Activated T-cell treated with anti-CD3 and anti-CD28 coated beads for 48 hours (primary cell): ENCODE measurements at places on chromosomes 6 and 20.

- peak; percentile 38 for DNase-seq
Measured at GRCh38 chr6:155174576-155175211, 89.1 kb upstream of the CLDN20 start.

DNA sequence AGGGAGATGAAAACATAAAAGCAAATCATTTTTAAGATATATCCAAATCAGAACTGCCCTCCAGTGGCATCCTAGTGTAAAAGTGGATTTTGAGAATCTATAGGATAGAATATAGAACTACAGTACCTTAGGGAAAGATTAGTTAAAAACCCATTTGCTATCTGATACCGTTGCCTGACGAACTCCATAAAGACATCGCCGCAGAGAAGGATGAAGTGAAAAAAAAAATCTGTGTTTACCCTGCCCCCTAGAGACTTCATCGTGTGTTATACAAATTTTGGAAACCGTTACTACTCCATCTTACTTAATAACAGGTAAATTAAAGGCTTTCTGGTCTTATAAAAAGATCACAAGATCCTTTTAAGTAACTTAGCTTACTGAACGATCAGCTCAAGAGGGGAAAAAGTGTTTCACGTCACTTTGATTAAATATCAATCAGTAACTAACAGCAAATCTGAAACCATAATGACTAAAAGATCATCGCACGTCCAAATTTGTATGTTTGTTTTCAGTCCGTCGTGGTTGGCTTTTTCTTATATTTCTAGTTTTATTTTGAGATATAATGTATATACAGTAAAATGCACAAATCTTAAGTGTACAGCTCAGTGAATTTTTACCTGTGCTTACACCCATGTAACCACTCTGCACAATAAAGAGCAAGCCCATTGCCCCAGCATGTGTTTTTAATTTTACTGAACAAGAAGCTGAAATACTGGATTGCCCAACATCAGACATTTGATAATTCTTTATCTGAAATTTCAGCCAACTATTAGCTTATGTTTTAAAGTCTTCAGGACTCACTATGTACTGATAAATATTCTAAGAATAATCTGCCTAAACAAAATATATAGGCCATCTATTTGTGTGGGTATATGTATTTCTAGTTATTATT, 881 bp upstream of the MCM3 start:
- no peak for DNase-seq

DNA sequence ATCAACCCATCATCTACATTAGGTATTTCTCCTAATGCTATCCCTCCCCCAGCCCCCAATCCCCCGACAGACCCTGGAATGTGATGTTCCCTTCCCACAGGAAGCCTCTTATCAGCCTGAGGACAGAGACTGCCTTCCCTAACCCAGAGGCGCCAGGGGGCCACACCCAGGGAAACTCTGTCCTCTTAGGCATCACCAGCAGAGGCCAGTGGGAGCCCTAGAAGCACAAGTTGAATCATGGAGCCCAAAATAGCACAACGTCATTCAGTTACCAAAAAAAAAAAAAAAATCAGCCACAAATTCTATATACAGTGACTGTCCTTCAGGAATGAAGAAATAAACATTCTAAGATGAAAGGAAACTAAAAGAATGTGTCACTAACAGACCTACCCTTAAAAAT, 625.7 kb downstream of the TFAP2A start:
- no peak for DNase-seq

DNA sequence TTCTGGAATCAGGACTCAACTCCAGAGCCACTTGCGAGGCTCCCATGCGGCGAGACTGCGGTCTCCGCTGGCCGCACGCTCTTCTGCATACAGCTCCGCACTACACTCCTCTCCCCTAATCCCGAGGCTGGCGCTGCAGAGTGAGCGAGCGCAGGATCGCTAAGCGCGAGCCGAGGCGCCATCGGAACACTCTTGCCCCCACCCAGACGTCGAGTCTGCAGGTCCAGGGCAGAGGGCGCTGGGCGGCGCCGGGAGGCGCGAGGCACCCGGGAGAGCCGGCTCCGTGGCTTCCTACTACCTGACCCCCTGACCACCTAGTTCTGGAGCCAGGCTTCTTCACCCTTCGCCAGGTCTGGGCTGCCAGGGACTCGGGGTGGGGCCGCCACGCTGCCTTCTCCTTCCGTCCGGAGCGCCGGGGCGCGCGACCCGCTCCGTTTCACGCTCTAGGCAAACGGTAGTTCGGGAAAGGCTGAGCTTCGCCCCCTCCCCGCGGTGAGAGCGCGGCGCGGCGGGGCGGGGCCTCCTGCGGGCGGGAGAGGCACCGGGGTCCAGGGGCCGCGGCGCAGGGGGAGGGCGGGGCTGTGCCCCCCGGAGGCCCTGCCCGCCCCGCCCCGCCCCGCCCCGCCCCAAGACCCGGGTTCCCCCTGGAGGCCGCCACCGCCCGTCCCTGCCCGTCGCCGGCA, 5.4 kb upstream of the TUBB2A start:
- peak; percentile 48 for DNase-seq

DNA sequence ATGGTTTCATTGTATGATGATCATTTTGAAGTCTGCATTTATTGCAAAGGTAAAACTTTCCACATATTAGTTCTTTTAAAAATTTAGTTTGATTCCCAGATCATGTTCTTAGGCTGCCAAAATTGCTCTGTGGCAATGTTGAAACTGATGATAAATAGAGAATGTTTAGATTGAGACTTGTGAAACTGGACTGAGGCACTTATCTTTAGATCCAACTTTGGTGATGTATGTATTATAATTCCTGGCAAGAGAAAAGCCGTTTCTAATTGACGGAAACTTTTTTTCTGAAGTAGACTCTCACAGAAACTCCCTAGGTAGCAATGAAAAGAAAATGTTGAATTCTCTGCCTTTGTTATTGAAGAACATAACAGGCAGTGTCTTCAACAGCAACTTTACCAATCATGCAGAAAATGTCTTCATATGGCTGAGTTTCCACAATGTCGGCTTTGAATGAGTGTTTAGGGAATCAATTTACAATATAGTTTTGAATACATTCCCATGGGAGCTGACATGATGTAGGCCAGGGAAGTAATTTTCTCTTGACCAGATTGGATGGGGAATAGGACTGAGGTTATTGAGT, 456.2 kb downstream of the CD109 start:
- DNase-seq = no peak

DNA sequence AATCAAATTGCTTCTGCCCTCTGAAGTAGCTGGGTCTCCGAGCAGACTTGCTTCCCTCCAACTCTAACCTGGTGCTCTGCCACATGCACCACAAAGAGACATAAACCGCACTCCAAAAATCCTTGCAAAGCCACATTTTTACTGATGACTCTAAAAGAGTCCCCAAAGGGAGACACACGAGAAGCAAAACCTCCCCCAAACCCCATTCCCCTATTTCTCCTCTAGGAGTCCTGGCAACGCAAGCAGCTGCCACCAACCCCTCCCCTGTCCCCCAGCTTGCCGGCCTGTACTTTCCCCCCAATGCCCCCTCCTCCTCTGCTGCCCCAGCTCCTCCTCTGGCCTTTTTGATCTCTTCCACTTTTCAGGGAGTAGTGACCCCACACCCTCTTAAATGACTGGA, 180.1 kb upstream of the ARID1B start:
- no peak for DNase-seq

DNA sequence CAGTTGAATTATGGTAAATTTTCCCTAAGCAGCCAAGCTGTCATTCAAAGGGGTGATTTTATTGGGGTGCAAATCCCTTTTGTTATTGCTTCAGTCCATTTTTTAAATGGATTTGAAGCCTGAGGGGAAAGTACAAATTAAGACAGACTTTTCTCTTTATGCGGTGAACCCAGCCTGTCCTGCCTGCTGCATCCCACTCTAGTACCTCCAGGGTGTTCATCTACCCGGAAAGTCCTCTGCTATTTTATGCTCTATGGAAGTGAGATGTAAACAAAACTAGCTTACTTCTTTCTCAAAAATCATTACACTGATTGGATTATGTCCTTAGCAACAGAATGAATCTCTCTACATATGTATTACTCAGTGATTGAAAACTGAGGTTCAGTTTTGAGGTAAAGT, 1088.9 kb upstream of the CITED2 start:
- no peak for DNase-seq

DNA sequence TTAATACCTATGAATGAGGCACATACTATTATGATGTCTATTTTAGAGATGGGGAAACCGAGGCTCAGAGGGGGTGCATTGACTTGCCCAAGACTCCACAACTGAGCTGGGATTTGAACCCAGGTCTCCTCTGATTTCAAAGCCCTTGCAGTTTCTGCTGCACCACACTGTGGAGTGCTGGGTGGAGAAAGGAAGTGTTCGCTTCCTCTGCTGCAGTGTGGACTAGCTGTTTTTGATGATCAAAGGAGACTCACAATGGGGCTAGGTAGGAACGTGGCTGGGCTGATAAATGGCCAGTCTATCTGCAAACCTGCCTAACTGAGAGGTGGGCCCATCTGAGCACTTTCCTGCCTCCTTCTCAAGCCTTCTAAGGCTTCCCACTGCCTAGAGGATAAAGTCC, 87.2 kb downstream of the CD40 start:
- DNase-seq = no peak

DNA sequence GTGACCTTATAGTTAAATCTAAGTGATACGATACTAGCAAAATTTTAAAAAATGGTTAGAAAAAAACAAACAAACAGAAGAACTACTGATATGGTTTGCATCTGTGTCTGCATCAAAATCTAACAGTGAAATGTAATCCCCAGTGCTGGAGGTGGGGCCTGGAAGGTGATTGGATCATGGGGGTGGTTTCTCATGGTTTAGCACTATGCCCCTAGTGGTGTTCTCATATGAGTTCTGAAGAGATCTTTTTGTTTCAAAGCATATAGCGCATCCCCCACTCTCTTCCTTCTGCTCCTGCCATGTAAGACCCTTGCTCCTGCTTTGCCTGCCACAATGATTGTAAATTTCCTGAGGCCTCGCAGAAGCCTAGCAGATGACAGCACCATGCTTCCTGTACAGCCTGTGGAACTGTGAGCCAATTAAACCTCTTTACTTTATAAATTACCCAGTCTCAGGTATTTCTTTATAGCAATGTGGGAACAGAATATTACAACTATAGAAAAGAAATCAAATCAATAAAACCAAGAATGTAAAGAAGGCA, 5.4 kb downstream of the FBXL4 start:
- no peak for DNase-seq

- DNase-seq = no peak
Measured at GRCh38 chr6:61949161-61949560, 336.9 kb downstream of the KHDRBS2 start.

- no peak for DNase-seq
Measured at GRCh38 chr6:160974304-160974771, 17.2 kb upstream of the MAP3K4 start.

GRCh38 chr6:98833057-98833306, 1.4 kb upstream of the POU3F2 start:
- no peak for DNase-seq

DNA sequence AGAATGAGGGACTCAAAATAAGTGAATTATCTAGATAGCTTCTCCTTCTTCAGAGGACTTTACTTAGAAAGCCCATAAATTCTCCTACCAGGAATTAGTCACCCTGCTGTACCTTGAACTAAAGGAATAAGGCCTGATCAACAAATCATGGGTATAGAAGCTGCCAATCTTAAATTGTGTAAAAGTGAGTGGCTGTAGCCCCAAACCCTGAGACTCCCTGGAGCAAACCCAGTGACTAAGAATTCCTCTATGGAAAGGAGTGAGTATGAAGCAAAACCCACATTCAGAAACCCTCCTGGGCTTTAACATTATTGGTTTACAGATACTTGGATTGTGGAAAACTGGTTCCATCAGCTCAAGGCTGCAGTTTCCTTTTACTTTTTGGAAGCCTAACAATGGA, 285.8 kb upstream of the TBX18 start:
- DNase-seq = no peak

GRCh38 chr6:15296735-15297134, 50.9 kb downstream of the JARID2 start:
- DNase-seq = peak; percentile 18

DNA sequence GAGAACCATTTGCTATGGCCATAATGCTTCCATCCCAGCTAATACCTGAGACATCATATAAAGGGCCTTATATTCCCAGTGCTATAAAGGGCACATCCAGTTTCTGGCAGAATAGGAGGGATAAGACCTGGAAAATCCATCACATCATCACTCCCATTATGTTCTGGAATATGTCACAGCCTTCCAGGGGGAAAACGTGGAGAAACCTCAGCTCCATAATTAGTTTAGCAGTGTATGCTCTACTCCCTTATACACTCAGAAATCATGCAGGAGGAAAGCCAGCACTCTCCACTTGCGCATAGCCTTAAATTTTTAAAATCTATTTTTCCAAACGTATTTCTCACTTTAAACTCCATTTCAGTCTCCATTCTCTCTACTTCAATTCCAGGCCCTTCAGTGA, 140.9 kb downstream of the ADGB start:
- DNase-seq = no peak

- peak; percentile 84 for DNase-seq
Measured at GRCh38 chr6:53794720-53795339, at the start of gene LRRC1. LRRC1 (plus strand) TSS chr6:53795005; CDS start chr6:53795257, 252 bp downstream.

- no peak for DNase-seq
Measured at GRCh38 chr6:53802582-53802981, 7.8 kb downstream of the LRRC1 start.

- no peak for DNase-seq
Measured at GRCh38 chr6:75791881-75792280, 42.8 kb downstream of the MYO6 start.

DNA sequence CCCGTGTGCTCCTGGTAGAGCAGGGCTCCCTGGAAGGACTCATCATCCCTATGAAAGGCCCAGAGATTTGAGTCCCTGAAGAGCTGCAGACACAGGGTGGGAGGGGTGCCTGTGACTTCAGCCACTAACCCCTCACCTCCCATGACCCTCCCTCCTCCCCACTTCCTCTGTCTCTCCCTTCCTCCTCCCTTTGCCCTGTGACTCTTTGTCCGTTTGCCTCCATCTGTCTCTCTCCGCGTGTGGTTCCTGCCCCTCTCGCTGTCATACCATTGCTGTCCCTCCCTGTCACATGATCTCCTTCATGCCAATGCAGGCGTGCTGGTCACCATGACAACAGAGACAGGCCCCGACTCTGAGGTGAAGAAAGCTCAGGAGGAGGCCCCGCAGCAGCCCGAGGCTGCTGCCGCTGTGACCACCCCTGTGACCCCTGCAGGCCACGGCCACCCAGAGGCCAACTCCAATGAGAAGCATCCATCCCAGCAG, 19.0 kb downstream of the EPB41L1 start:
- no peak for DNase-seq

- DNase-seq = no peak
Measured at GRCh38 chr20:53087037-53087777, 115.0 kb downstream of the TSHZ2 start.

- DNase-seq = no peak
Measured at GRCh38 chr20:58286729-58287128, 22.8 kb upstream of the RAB22A start.

DNA sequence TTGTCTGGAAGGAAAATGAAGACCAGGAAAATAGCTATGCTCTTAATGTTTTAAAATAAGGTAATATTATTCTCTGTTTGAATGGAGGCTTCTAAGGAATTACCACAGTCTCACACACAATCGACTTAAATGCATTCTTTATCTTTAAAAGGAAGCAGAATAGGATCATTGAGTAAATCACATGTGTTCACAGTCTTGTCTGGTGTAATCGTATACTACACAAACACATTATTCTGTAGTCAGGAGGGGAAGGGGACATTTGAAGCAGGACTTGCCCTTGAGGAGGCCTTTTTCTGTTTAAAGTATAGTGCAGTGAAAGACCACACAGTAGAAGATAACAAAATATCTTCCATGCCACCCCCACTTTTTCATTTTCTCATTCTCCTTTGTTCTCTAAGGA, 20.6 kb upstream of the REV3L start:
- DNase-seq = no peak
